CD4-positive, alpha-beta T cell treated with Interleukin-17A for 4 hours (primary cell): ENCODE measurements at places on chromosomes 4 and X.
A peak's percentile ranks its signal among the peaks of the same experiment; 100 is the strongest.

- DNase-seq, result no peak
Measured at GRCh38 chr4:11542952-11543351, 114.3 kb upstream of the HS3ST1 start.

- no peak for DNase-seq
Measured at GRCh38 chr4:655464-656151, 18.5 kb downstream of the ATP5ME start.

GRCh38 chrX:39869846-39870601 is 227.7 kb downstream of the BCOR start:
- DNase-seq, result peak; percentile 80

DNA sequence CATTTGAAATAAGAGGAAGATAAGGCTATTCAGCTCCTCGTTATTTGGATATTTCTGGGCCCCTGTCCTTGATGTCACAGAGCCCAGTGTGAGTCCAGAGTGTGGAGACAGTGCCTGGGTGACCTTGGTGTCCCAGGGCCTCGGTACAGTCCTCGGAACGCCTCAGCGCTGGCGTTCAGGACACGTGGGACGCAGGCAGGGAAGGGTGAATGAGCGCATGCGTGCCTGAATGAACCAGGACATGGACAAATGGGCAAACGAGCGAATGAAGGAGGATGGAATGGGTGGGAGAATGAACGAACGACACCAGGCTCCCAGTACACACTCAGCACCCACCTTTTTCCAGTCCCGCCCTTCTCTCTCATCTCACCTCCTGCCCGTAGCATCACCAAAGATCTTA is 44.2 kb downstream of the EVC start:
- DNase-seq, result no peak

DNA sequence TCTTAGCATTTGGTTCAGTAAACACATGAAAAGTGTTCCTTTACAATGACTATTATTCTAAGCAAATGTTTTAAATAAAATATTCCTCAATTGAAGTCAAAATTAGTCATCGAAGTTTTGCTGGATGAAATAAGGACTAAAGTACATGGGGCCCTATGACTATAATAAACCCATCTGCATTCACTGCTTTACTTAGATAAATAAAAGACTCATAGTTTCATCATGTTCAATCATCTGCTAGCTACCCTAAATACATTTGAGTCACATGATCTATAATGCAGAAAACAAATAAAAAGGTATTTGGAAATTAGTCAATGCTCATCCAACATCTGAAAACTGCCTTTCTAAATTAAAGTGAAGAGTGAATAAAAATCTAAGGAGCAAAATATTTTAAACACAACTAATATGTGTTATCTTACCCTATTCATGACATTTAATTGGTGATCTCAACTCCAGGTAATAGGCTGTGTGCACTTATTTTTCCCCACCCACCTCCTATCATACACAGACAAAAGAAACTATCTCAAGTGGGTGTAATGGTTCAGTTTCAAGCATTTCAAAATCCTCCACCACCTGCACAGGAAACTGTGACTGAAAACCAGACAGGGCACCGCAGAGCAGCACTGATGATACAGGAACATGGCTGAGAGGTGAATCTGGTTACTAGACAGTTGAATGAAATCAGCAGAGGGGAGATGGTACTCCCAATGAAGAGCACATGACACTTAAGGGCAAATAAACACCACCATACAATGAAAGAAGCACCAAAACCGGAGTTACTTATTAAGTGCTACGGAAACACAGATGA is 78.6 kb downstream of the CAMK2D start:
- DNase-seq, result peak; percentile 71

GRCh38 chr4:180539284-180539683 is 1703.9 kb upstream of the TENM3 start:
- no peak for DNase-seq

DNA sequence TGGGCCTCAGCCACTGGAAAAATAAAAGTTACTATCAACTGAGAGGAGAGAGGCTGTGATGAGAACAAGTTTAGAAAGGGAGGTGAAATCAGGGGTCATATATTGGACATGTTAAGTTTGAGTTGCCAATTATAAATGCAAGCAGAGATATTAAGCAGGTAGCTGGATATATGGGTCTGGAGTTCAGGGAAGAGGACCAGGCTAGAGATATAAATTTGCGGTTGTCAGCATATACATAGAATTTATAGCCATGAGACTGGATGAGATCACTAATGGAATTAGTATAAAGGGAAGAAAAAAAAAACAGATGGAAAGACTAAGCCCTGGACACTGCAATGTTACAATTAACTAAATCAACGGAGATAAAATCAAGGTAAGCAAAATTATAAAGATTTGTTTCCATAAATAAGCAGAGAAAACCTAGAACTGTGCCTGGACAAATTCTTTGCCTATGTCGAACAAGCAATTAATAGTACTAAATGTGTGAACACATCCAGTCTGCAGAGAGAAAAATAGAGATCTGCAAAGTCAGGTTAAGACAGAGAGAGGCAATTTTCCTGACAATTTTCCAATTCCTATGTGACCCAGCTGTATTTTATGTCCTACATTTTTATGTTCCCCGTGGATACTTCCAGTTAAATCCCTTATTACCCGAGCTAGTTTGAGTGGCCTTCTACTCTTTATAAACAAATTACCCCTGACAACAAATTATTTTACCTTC is 265.4 kb downstream of the GASK1B start:
- no peak for DNase-seq

DNA sequence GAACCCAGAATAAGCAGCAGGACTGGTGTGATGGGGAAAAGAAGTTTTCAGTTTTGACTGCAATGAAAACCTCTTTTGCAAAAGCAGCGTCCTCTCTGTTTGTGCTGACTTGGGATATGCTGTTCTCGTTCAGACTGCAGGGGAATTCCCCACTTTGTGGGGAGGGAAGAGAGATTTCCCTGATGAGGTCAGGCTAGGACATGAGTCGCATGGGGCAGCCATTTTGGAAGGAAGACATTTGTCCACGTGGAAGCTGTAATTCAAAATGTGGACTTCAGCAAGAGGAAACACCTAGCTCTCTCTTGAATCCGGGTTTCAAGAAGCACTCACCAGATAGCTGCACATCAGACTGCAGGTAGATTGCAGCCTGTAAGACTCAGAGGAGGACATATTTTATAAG is 39.3 kb downstream of the ING2 start:
- no peak for DNase-seq

DNA sequence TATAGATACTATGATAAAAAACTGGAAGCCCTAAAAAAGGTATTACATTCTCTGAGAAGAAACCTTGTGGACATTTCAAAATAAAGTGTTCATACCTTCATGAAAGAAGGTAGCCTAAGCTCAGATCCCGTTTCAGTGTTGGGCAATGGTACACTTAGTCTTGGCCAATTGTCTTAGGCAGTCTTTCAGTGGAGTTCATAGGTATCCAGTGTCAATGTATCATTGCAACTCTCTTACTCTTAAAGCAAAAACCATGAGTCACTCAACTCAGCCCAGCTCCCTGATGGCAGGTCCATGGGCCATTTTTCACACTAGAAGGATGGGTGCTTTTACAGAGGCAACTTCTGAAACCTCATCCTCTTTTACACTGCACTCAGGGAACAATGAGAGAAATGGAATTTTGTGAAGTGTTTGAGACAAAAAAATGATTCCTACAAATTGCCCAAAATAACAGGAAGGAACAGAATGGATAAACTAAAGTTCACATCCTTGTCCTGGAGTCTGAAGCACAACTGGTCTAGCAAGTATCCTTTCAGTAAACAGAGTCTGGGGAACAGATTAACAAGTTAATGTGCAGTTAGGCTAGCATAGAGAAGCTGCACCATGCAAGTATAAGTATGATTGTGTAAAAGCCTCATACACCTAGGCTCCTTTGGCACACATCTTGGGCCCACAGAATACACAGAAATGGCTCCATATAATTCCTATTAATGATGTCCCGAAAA is 7.0 kb upstream of the ZNF827 start:
- DNase-seq, result no peak

DNA sequence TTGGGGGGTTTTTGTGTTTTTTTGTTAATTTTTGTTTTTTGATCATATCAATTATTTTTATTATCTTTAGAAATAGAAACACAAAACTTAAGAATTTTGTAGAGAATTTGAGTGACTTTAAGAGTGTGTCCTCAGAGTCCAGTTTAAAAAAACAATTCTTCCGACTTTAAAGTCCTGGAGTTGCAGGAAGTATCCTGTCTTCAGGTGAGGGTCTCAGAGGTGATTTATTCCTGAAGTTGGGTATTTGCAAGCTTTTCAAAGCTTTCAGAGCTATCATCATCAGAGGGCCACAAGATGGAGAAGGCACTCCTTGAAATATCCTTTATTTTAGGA is 23.0 kb downstream of the TLR10 start:
- DNase-seq, result no peak

GRCh38 chr4:104752337-104752736 is 257.6 kb upstream of the CXXC4 start:
- DNase-seq, result no peak

DNA sequence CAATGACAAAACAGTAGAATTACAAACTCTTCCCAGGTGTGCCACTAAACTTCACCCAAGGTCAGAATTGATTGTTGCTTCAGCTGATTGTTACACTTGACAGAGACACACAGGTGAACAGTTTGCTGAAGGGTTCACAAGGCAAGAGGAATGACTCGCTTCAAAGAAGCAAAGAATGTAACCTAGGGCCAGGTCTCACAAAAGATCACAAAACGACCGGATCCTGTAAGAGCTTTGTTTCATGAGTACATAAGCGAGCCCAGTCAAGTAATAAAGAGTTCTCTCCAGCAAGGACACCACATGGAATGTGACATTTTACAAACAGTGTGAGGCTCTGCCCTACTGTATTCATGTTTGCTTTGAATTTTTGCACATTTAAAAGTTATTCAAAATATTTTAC is 9.1 kb downstream of the LNX1 start:
- DNase-seq, result no peak

DNA sequence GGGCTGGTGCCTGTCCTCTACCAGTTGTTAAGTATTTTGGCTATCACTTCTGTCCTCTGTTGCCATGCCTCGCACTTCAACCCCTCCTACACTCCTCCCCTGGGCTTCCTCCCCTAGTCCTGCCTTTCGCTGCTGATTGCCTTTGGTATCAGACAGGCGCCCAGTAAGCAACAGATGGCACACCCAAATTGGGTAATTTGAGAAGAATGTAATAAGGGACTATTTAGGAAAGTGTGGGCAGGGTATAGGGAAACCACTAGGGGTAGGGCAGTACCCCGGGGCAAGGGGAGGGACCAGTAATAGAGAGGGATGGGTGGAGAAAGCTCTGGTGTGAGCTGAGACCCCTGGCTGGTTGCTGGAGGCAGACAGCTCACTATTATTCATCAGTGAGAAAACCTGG is 172.7 kb upstream of the USP9X start:
- no peak for DNase-seq
